ENCODE measurements at places on chromosomes 16 and 17. TPM values are rescaled to one million over a fixed set of nuclear protein-coding genes. Genes with fewer than 3 reads are reported as not detected.

GRCh38 chr17:34133350-34133749, 121.7 kb upstream of the CCL2 start:
- DNase-seq = peak; percentile 77

- DNase-seq = no peak
Measured at GRCh38 chr17:80716986-80717719, 172.5 kb downstream of the RPTOR start.

DNA sequence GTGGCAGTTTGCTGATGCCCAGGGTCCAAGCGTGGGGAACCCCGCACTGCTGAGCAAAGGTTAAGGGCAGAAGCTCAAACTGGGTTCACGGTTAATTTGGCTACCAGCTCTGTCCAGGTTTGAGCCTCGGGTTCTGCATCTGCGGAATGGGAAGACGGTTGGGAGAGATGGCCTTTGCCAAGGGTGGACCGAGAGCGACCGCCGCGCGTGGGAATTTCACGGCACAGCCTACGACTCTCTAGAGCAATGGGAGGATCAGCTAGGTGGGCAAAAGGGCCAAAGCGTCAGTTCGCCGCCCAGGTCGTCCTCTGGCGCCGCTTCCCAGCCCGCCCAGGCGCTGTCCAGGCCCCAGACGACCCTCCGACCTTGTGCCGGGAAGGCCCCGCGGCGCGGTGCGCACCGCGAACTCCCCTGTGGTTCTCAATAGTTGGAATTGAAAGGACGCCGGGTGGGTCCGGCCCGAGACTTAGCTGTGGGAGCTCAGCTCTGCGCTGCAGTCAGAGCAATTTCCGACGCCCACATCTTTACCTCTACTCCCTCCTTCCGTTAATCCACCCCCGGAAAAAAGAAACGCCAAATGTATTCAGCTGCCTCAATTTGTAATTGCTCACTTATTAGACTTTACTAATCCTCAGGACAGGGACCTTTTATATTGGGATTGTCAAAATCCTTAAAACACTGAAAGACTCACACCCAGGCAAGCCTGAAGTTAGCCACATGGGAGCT, 2.5 kb upstream of the HS3ST3B1 start:
- DNase-seq = no peak

- peak; percentile 51 for DNase-seq
Measured at GRCh38 chr17:19759568-19760549, 11.8 kb upstream of the ALDH3A1 start.

GRCh38 chr16:22388101-22388644, 13.8 kb upstream of the CDR2 start:
- DNase-seq = no peak

DNA sequence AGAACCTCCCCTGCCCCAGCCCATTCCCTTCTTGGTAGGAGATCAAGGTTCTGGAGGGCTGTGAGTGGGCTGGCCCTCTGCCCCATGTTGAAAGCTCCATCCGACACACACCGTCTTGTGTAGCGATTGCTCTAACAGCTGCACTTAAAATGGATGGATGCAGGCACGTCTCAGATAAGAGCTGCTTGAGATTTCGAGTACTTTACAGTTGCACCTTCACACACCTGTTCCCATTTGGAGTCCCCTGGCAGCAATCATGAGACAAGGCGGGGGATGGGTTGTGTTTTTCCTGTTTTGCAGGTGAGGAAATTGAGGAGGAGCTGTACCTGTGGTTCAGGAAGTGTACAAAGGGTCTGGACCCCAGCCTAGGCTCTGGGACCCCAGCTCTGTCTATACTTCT, 25.6 kb upstream of the TAC4 start:
- no peak for DNase-seq

GRCh38 chr17:28745786-28746411, 2.1 kb downstream of the TRAF4 start:
- no peak for DNase-seq

DNA sequence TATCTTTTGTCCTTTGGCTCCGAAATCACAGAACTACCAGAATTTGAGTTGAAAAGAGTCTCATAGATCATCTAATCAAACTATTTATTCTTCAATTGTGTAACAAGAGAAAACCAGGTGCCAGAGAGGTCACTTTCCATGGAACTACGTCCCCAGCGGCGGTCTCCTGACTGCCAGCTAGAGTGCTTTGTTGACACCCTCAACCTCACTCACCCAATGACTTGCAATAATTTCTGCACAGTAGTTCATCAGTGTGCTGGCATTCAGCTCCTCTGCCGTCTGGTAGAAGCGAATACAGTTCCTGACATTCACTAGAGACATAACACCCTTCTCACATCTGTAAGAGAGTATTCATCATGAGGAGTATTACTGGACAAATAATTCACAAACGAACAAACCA, 54.2 kb downstream of the ANKFY1 start:
- DNase-seq = no peak

DNA sequence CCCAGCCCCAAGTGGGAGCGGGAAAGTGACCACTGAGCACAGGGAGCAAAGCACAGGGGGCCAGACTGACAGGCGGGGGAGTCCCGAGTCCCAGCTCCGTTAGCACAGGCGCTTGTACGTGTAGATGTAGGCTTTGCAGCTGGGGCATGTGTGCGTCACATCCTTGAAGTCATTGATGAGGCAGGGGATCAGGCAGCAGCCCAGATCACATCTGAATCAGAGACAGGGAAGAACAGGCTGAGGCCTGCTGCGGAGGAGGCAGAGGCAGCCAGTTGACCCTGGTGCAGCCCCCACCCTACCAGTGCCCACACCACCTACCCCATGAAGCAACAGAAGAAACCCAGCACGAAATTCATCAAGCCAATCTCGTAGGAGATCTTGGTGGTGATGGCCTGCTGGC, 26.1 kb downstream of the CDIP1 start:
- no peak for DNase-seq

- no peak for DNase-seq
Measured at GRCh38 chr16:15650698-15651171, 690 bp downstream of the NDE1 start.

GRCh38 chr16:78220571-78220970, 121.1 kb downstream of the WWOX start:
- no peak for DNase-seq

GRCh38 chr17:58248955-58249269, 10.5 kb downstream of the LPO start:
- no peak for DNase-seq

DNA sequence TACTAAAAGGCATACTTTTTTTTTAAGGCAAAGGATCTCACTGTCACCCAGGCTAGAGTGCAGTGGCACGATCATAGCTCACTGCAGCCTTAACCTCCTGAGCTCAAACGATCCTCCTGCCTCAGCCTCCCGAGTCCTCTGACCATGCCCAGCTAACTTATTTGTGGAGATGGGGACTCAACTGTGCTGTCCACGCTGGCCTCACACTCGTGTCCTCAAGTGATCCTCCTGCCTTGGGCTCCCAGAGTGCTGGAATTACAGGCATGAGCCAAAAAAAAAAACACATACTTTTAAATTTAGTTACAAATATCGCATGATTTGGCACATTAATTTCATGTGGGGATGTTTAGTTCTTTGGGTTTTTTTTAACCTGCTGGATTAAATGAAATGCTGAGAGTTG, 207.7 kb upstream of the CHMP6 start:
- DNase-seq = no peak

GRCh38 chr16:27240948-27241531, 27.5 kb downstream of the NSMCE1 start:
- DNase-seq = no peak

DNA sequence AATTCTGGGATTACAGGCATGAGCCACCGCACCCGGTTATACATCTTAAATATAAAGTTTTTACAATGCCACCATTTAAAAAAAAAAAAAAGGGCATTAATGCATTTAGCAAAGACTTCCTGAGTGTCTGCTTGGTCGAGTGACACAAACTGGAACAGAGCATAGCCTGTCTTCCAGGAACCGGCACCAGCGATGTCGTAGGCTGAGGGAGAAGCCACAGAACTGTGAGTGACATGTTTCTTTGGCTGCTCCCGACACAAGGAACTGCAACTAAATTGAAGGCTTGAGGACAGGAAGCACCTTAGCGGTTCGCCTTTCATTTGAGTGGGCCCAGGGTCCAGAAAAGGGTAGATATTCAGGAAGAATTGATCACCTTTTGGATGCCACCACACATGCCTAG, 717.8 kb downstream of the MAF start:
- DNase-seq = no peak

The TP53TG3C gene
- total RNA-seq = not detected

The MYH2 gene
- total RNA-seq = 0.22 TPM

The MPDU1 gene
- total RNA-seq = 22.4 TPM

The TMIGD1 gene
- total RNA-seq = not detected

The CLEC10A gene
- total RNA-seq = 3.0 TPM

The TMEM238L gene
- not detected for total RNA-seq

The APRT gene
- 46.6 TPM for total RNA-seq

The DNAH17 gene
- 0.81 TPM for total RNA-seq
